ENCODE measurements at places on chromosomes 16 and 17.

- no peak for DNase-seq
Measured at GRCh38 chr17:50659179-50659578, 24.5 kb downstream of the ABCC3 start.

DNA sequence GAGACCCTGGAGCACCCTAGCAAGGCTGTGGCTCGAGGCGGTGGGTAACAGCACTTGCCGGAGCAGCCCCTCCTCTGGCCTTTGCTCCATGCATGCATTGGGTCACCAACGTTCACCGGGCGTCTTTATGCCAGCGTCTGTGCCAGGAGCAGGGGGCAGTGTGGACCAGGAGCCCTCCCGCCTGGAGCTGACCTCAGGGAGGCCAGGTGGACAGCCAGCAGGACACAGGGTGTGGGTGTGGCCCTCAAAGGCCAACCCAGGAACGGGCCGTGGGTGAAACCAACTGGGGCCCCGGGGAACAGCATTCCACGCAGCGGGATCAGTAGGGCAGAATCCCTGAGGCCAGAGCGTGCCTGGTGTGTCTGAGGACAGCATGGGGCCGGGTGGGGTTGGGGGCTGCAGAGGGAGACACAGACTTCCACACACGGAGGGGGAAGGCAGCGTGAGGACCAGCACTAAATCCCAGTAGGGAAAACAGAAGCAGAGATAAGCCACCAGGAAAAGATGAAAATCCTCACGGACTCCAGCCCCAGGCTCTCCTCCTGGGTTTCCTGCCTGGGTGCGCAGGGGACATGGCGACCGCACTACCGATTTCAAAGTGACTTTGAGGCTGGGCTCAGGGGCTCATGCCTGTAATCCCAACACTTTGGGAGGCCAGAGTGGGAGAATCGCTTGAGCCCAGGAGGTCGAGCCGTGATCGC is 2.9 kb upstream of the CD7 start:
- no peak for DNase-seq

DNA sequence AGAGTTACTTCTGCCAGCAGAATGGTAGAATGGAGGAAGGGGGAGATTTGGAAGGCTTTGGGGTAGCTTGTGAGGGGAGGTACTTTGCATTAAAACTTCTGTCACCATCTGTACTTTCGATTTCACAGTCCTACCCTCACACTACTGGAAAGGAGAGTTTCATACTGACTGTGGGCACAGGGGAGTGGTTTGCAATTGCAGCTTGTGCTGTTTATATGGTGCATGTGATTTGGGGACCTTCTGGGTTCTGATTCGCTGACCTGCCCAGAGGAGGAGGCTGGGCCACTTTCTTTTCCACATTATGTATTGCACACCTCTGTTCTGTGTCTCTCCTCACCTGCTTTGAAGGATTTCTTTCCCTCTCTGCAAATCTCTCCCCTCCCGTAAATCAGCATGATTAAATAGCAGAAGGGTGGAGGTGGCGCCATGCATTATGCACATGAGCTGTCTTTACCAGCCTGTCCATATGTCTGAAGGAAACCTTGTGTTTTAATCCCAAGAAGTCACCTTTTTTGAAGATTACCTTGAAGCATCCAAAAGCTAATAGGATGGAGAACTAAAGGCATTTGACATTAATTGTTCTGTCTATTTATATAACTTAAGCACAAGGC is 90.9 kb downstream of the RBFOX1 start:
- DNase-seq: no peak

DNA sequence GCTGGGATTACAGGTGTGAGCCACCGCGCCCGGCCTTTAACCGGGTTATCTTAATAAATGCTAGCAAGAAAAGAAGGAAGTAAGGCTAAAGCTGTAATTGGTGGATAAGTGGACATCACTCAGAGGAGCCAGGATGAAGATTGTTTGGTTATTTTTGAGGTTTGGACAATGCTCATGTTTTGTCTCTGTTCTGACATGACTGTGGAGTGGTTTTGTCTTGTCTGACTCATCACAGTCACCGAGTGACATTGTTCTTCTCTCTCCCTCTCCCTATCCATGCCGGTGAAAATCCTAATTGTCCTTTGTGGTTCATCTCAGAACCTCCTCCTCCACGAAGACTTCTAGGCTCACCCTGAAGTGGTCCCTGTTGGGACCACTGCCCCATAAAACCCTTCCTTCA is 23.5 kb upstream of the GRIN2A start:
- DNase-seq: no peak

DNA sequence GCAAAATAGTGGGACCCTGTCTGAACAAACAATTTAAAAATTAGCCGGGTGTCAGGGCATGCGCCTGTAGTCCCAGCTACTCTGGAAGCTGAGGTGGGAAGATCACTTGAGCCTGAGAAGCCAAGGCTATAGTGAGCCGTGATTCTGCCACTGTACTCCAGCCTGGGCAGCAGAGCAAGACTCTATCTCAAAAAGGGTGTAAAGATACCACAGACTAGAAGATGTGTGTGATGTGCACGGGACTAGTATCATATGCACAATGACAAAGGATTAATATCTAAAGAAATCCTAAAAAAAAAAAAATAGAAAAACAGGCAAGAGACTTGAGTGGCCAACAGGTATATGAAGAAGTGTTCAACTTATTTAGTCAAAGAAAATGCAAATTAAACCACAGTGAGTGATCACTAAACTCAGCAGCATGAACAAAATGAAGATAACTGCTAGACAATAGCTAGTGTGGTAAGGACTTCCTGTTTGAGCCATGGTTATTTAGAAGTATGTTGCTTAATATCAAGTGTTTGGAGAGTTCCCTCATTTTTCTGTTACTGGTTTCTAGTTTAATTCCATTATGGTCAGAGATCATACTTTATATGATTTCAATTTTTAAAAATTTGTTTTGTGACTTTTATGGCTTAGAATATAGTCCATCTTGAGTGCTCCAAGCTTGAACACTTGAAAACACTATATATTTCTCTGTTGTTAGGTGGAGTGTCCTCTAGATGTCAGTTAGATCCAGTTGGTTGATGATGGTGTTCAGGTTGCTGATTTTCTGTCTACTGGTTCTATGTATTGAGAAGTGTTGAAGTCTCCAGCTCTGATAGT is 14.7 kb upstream of the SLX4 start:
- DNase-seq: no peak
